ENCODE measurements at places on chromosomes 3 and 15. TPM values are rescaled to one million over a fixed set of nuclear protein-coding genes. Genes with fewer than 3 reads are reported as not detected.

- no peak overlapping the region for H3K4me3 ChIP-seq
- no peaks in the 10 kb centered on the region for H3K27me3 ChIP-seq
- H3K27ac ChIP-seq: no peak overlapping the region
- H3K36me3 ChIP-seq: no peaks in the 10 kb centered on the region
- DNase-seq: no peak
Observed at GRCh38 chr3:157120071-157120892, 39.7 kb downstream of the CCNL1 start.

GRCh38 chr3:172980849-172981248, 160.2 kb downstream of the SPATA16 start:
- no peaks in the 10 kb centered on the region for H3K36me3 ChIP-seq
- H3K4me3 ChIP-seq: no peak overlapping the region
- no peak overlapping the region for H3K27ac ChIP-seq
- H3K27me3 ChIP-seq: no peaks in the 10 kb centered on the region
- no peaks in the 10 kb centered on the region for H3K4me1 ChIP-seq

DNA sequence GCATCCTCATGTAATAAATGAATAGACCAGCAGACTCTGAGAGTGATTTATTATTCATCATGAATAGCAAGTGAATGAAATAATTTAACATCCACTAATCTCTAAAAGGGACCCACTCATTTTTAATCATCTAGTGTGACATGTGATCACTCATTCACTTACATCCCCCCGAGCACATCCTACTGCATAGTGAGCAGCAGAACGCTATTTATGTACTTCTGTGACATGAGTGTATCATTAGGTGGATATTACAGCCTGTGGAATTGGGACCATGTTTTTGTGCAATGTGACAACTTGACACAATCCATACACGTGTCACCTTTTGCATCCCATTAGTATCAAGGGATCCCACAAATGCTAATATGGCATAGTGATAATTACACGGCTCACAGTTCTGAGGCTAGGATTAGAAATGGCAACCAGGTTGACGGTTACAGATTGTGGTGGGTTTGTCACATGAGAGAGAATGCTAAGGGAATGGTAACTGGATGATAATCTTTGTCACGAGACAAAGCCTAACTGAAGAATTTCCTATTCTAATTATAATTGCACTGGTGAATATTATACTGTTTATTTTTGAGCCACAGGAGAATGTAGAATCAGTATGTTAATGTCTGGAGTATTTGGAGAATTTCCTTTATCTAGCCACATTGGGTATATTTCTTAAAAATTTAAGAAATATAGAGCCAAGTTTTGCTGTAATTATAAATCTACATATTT, 595.2 kb upstream of the TBL1XR1 start:
- no peak overlapping the region for H3K27ac ChIP-seq
- no peaks in the 10 kb centered on the region for H3K36me3 ChIP-seq
- no peaks in the 10 kb centered on the region for H3K4me1 ChIP-seq
- DNase-seq: no peak
- H3K27me3 ChIP-seq: no peaks in the 10 kb centered on the region

- no peak overlapping the region for H3K27ac ChIP-seq
- no peaks in the 10 kb centered on the region for H3K36me3 ChIP-seq
- H3K4me3 ChIP-seq: no peak overlapping the region
- DNase-seq: no peak
- H3K27me3 ChIP-seq: no peaks in the 10 kb centered on the region
Observed at GRCh38 chr3:143811602-143812001, 36.7 kb downstream of the SLC9A9 start.

DNA sequence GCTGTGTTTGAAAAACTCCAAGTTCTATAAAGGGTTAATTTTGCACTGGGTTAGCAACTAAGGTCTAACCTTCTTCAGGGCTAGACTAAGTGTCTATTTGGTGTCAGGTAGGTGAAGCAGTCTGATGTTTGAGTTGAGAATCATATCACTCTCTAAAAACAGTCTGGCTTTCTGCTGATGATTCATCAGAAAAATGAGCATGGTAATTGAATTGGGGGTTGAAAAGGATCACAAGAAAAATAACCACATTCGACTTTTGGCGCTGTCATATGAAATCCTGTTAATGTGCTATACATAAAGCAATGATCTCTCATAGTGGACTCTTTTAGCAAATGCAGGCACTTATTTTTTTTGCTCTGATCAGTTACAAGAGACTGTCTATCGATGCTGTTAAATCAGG, 242.2 kb upstream of the AZI2 start:
- no peak overlapping the region for H3K27ac ChIP-seq
- no peaks in the 10 kb centered on the region for H3K27me3 ChIP-seq
- no peaks in the 10 kb centered on the region for H3K36me3 ChIP-seq
- no peaks in the 10 kb centered on the region for H3K4me1 ChIP-seq
- DNase-seq: no peak

DNA sequence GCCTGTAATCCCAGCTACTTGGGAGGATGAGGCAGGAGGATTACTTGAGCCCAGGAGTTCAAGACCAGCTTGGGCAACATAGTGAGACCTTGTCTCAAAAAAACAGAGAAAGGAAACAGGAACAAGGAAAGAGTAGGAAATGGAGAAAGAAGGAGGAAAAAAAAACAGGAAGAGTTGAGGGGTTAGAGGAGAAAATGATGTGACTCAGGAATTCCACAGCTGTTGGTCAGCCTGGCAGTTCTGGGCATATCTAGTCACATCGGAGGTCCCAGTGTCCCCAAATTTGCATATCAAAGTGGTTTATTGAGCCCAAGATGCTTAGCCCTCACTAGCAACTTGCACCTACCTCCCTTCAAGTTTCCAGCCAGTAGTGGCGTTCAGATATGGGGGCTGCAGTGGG, 18.8 kb upstream of the JMJD7 start:
- H3K27me3 ChIP-seq: no peaks in the 10 kb centered on the region
- no peak overlapping the region for H3K27ac ChIP-seq
- H3K4me3 ChIP-seq: no peak overlapping the region

GRCh38 chr3:81947359-81947758, 185.9 kb upstream of the GBE1 start:
- H3K4me3 ChIP-seq: no peak overlapping the region
- H3K27ac ChIP-seq: no peak overlapping the region
- no peaks in the 10 kb centered on the region for H3K36me3 ChIP-seq
- no peaks in the 10 kb centered on the region for H3K4me1 ChIP-seq
- no peaks in the 10 kb centered on the region for H3K27me3 ChIP-seq

- H3K4me1 ChIP-seq: no peaks in the 10 kb centered on the region
- DNase-seq: no peak
- H3K27ac ChIP-seq: no peak overlapping the region
- no peak overlapping the region for H3K4me3 ChIP-seq
Observed at GRCh38 chr15:65902373-65902772, 33.1 kb downstream of the RAB11A start.

GRCh38 chr3:178785961-178786360, 249.7 kb downstream of the KCNMB2 start:
- H3K27me3 ChIP-seq: no peaks in the 10 kb centered on the region
- H3K4me1 ChIP-seq: no peaks in the 10 kb centered on the region
- no peak overlapping the region for H3K4me3 ChIP-seq
- no peaks in the 10 kb centered on the region for H3K36me3 ChIP-seq
- no peak overlapping the region for H3K27ac ChIP-seq
- no peak for DNase-seq

DNA sequence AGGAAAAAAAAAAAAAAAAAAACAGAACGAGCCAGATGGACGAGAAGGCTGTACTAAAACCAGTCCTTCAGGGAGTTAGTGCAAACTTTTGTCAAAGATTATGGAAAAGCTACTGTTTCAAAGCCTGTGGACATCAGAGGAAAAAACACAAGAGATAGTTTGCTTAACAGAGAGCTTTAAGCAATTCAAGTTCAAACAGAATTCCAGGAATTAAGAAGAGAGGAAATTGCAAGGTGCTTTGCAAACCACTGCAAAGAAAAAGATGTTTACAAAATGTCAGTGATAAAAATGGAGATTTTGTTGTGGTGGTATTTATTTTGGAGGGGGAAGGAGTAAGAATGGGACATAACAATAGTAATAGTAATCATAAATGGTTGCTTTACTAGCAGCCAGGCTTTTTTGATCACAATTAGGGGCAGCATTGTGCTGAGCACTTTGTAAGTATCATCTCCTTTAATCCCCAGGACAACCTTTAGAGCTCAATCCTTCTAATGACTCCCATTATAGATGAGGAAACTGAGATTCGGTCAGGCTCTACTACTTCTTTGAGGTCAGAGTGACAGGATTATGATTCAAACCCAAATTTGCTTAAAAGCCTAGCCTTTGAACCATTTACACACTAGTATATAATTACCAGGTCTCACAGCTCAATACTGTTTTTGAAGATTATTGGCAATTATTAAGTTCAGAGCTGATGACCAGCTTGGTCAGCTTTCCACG, 22.4 kb upstream of the ARHGEF3 start:
- H3K4me3 ChIP-seq: no peak overlapping the region
- no peak for DNase-seq
- H3K27ac ChIP-seq: no peak overlapping the region
- H3K27me3 ChIP-seq: no peaks in the 10 kb centered on the region

GRCh38 chr15:48385031-48385830, 54.0 kb downstream of the DUT start:
- H3K36me3 ChIP-seq: no peaks in the 10 kb centered on the region
- no peak overlapping the region for H3K27ac ChIP-seq
- peaks cover 2% of the 10 kb centered on the region for H3K27me3 ChIP-seq
- no peak overlapping the region for H3K4me3 ChIP-seq

DNA sequence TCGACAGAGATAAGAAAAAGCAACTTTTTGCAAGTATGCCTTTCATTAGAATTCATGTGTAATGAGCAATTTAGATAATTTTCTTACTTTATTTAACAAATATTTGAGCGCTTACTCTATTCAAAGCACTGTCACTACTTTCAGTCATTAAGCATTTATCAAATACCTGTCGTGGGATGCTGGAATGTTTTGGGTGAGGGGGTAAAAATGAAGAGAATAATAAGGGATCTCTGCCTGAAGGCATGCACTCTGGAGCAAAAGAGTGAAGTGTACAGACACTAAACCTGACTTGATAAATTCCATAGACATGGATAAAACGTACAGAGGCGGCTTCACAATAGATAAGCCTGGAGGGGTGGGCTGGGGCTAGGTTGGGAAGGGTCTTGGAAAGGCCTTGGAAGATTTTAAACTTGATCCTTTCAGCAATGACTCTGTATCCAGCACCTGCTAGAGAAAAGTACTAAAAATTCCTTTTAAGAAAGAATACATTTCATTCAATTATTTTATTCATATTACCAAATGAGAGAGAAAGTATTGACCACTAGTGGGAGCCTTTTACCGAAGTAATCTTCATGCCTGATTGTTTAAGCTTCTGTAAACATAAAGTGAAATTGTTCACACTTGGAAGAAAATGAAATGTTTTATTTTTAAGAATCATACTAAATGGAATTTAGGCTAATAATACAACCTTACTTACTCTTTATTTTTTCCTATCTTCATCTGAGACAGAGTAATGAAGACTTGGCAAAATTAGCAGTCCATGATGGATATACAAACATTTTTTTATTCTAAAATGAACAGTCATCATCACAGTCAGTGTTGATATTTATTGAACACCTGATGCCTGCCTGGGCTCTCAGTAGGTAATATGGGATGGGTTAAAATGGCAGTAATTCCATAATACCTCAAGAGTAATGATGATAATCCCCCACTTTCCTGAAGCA, 113.2 kb downstream of the PPP2R3A start:
- H3K4me3 ChIP-seq: no peak overlapping the region
- H3K27me3 ChIP-seq: no peaks in the 10 kb centered on the region
- H3K27ac ChIP-seq: no peak overlapping the region
- no peak for DNase-seq
- no peaks in the 10 kb centered on the region for H3K4me1 ChIP-seq

GRCh38 chr15:30985081-30985531, 6.3 kb downstream of the MTMR10 start:
- H3K4me1 ChIP-seq: peaks cover 28% of the 10 kb centered on the region
- no peak for DNase-seq
- H3K27me3 ChIP-seq: no peaks in the 10 kb centered on the region
- H3K27ac ChIP-seq: no peak overlapping the region
- H3K4me3 ChIP-seq: no peak overlapping the region
- peaks cover 47% of the 10 kb centered on the region for H3K36me3 ChIP-seq

- no peak overlapping the region for H3K4me3 ChIP-seq
- H3K4me1 ChIP-seq: peaks cover 22% of the 10 kb centered on the region
- H3K36me3 ChIP-seq: no peaks in the 10 kb centered on the region
- H3K27me3 ChIP-seq: no peaks in the 10 kb centered on the region
- H3K27ac ChIP-seq: no peak overlapping the region
- DNase-seq: no peak
Observed at GRCh38 chr3:182797876-182798275, 4.6 kb downstream of the ATP11B start.

- no peaks in the 10 kb centered on the region for H3K4me1 ChIP-seq
- H3K27ac ChIP-seq: no peak overlapping the region
- H3K4me3 ChIP-seq: no peak overlapping the region
- peaks cover 91% of the 10 kb centered on the region for H3K36me3 ChIP-seq
Observed at GRCh38 chr15:85743392-85744055, 51.2 kb downstream of the KLHL25 start.

DNA sequence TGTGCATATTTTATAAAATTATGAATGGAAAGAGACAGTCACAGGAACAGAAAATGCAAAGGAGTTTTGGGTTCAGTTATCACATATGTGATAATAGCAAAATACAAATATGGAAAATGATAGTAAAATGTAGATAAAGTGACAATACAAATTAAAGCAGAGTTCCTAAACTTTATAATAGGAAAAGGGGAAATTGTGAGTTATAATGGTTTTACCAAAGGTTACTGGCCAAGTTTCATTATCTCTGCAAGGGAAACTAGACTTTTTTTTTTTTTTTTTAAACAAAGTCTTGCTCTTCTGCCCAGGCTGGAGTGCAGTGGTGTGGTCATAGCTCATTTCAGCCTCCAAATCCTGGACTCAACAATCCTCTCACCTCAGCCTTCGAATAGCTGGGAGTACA, 228.7 kb upstream of the CGNL1 start:
- DNase-seq: no peak
- H3K27ac ChIP-seq: no peak overlapping the region
- H3K36me3 ChIP-seq: no peaks in the 10 kb centered on the region
- no peaks in the 10 kb centered on the region for H3K4me1 ChIP-seq

DUOX2 gene
- total RNA-seq: not detected

VIPR1 gene
- total RNA-seq: 75.4 TPM

ISG20 gene
- total RNA-seq: 206 TPM

IL12A gene
- total RNA-seq: 3.1 TPM

RTF1 gene
- total RNA-seq: 37.5 TPM

CCR1 gene
- total RNA-seq: 0.35 TPM

GP5 gene
- 7.6 TPM for total RNA-seq

VPS8 gene
- total RNA-seq: 59.2 TPM

SMCO1 gene
- not detected for total RNA-seq

ACKR2 gene
- total RNA-seq: 1.2 TPM

GALNT15 gene
- not detected for total RNA-seq

DTX3L gene
- total RNA-seq: 35.1 TPM
